ENCODE measurements at places on chromosomes 1 and 21.

GRCh38 chr1:40673452-40673851 is 8.0 kb upstream of the RIMS3 start:
- DNase-seq = no peak

GRCh38 chr1:174713796-174714195 is 266.0 kb downstream of the GPR52 start:
- no peak for DNase-seq

DNA sequence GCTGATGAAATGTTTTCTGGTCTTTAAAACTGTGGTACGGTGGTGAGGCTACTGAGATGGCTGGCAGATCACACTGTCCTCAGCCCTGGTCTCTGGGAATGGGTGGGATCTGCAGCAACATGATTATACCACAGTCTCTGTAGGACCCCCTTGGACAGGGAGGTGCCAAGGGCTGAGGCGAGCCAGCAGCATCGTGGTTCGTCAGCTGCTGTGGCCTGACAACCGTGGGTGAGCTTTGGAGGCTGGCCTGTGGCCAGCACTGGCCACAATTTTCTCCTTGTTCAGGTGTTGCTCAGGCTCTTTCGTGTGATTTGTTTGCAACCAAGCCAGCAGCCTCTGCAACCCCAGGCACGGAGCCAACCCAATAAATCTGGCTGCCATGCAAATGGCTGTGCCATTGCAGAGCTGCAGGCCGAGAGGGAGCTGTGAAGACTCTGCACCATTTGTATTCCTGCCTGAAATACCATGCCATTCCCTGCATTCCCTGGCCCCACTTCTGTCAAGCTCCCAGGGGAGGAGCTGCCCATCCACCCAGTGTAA is 70.9 kb downstream of the PCP4 start:
- no peak for DNase-seq

- no peak for DNase-seq
These were observed 247.9 kb downstream of the GRIK1 start for GRCh38 chr21:29691616-29692491.

DNA sequence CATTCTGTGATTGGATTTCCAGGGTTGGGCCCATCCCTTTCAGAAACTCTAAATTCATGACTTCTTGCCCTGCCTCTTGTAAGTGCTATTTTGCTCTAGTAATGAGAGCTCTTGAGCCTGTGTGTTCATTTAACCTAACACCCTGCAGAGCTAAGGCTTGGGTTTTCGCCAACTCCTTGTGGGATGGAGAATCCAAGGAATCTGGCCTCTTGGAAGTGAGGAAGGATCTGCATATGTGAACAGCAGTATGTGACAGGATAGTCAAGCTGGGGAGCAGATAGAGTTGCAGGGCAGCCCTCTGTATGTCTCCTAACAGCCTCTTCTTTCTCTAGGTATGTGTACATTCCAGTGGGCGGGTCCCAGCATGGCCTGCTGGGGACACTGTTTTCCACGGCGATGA is 258.9 kb downstream of the HHAT start:
- DNase-seq = no peak

DNA sequence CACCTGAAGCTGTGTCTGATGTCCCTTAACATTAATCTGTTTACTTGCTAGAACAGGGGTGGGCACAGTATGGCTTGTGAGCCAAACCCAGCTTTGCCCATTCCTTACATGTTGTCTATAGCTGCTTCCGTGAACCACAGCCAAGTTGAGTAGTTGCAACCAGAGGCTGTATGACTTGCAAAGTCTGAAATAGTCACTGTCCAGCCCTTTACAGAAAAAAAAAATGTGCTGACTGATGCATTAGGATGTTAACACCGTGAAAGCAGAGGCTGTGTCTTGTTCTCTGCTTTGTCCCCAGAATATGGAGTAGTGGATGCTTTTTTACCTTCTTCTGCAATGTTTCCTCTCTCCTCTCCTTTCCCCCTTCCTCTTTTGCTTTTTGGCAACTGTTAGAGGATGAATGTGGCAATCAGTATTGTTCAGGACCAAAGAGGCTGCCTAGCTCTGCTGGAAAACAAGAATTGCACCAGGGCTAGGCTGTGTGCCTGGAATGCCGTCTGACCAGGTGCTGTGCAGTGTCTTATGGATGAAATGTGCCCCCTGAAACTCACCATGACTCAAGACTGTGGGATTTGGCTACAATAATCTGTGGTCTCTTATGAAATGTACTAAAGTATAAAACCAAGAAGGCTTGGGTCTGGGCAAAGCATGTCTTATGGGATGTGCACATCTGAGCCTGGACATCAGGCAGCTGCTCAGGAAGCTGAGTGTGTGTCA is 79.6 kb upstream of the GCLM start:
- peak; percentile 20 for DNase-seq

DNA sequence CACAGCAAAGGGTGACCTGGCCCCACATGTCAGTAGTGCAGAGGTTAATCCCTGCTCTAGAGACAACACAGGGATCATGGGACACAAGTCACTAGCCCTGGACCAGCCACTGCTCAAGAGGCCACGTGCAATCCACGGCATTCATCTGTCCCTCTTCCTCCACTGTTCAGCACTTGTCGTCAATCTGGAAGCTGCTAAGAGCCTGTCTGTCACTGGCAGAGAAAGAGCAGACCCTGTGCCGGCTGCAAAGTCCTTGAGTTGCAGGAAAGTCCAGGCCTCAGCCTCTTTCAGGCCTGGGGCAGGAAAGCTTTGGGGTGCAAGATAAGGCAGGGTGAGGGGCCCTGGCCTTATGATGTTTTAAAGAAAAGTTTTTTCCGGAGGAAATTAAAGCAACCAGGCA is 16.7 kb downstream of the CELA2B start:
- DNase-seq = no peak

DNA sequence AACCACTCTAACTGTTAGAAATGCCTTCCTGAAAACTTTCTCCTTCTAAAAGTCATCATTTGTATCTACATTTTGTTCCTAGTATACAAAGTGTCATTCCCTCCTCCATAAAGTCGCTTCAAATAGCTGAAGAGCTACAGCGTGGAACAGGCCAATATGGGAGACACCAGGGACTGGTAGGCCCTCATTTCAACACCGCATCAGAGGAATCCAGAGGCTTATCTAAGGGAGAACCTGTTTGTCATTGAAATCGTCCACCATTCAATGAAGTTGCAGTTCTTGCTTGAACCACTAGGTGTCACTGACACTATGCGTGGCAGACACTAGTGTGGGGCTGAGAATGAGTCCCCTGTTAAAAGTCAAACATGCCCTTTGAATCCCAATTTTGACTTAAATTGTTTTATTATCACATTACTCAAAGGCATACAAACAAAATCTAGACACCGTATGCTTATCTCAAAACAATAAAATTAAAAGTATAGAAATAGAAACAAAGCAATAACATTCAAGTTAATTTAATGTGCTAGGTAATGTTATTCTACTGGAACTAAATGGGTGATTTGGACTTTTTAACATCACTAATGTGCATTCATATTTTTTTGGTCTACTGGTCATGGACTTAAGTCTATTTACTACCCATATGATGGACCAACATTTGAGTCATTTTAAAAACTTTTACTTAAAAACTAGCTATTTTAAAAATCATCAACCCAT is 182.3 kb downstream of the FCRL5 start:
- DNase-seq = peak; percentile 12

DNA sequence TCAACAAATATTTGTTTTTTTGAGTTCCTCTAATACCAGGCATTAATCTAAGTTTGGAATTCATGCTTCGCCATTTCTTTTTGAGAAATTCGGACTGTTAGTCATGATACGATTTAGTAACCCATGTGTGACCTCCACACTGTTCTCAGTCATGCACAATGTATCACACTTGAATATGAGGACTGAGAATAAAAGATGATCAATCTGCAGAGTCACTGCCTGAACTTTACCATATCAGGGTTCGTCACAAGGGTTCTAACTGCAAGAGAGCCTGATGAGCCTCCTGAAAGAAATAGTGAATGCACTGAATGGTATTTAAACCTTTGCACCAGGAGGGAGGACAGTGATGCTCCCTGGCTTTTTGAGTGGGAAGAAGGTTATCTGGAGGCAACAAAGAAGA is 10.9 kb upstream of the FASLG start:
- no peak for DNase-seq

GRCh38 chr1:231232870-231233734 is 7.9 kb upstream of the GNPAT start:
- no peak for DNase-seq

- DNase-seq = no peak
These were observed 107.2 kb upstream of the EDEM3 start for GRCh38 chr1:184861755-184862336.

DNA sequence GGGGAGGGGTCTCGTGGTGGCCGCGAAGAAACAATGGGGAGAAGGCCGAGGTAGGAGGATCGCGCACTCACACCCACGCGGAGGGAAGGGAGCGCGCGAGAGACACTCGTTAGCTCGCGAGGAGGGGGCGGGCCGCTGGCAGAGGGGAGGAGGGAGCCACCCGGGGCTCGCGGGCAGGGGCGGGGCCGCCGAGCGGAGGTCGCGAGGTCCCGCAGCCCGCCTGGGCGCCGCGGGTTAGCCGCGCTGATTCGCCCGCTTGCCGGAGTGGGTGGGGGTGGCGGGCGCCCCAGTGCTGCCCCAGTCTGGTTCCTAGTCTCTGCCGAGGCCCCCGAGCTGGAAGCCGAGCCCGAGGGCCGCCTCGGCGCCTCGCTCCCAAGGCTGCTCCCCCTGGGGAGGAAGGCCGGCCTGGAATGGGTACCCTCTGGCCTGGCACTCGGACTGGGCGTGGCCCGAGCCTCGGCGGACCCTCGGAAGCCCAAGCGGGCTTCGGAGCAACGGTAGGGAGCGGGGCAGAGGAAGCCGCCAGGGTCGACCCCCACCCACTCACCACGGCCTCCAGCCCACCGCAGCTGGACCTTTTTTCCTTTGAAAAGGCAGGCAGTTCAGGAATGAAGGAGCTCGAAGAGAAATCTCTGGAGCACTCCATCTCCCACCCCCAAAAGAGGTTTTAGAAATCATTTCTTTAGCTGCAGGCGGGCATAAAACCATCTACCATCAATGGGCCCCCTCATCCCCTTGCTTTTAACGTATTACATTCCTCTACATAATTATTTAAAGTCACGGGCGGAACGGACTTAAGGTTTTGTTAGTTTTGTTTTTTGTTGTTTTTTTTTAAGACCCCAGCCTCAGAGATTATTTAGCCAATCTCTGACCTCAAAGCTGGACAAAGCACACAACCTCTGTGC is 722 bp upstream of the TUT4 start:
- peak; percentile 66 for DNase-seq

DNA sequence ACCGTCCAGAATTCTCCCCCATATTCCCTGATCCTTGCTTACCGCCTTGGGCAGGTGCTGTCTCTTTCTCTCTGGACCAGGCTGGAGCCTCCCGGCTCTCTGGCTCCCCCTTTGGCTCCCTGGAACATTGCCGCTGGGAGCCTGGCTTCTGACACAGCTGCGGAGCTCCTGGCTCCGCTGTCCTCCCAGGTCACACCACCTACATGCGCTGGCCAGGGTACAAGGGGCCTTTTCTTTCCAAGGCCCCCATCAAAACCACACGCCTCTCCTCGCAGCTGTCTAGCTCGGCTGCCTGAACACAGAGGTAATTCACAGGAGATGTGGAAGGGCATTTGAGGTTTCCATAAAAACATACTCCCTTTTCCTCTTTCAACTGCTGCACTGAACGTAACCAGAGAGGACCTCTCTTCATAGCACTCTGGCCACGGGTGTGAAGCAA is 7.5 kb upstream of the ZNF648 start:
- no peak for DNase-seq

GRCh38 chr1:228488818-228489674 is 1.9 kb downstream of the RNF187 start:
- no peak for DNase-seq

GRCh38 chr1:35718492-35719336 is at the start of gene C1orf216:
Gene C1orf216 (minus strand): TSS chr1:35718884. CDS start chr1:35716321, 2,563 bp downstream.
- peak; percentile 62 for DNase-seq

DNA sequence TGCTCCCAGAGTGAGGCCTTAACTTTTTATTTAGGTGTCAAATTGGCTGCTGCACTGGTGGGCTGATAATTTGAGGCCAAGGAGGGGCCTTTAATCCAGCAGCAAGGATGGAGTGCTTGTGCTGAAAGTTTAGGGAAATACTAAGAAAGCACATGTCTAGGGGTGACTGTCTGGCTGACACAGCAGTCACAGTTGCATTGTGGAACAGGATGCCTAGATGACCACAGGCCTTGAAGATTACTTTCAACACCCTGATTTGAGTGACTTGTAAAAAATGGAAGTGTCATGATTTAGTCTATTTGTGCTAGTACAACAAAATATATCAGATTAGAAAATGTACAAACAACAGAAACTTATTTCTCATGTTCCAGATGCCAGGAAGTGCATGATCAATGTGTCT is 57.7 kb downstream of the ZNF697 start:
- DNase-seq = no peak

- DNase-seq = no peak
These were observed 13.5 kb downstream of the TNFRSF1B start for GRCh38 chr1:12180315-12180714.

GRCh38 chr1:3924825-3925220 is 24.8 kb upstream of the C1orf174 start:
- no peak for DNase-seq

DNA sequence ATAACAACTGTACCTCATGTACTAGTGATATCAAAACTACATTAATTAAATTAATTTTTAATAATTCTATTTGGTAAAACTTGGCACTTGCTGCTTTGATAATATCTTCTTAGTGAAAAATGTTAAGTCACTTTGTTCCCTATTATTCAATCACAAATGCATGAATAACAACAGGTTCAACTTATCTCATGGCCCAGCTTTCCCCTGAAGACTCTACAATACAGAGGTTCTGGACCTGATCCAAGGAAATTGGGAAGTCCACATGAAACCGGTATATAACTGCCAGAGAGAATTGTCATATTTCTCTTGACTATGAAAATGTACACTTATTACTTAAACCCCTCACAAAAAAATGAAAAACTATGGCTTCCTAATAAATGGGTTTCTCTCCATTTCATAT is 33.9 kb upstream of the PTPRC start:
- no peak for DNase-seq

GRCh38 chr21:43611598-43612369 is 47.5 kb downstream of the HSF2BP start:
- peak; percentile 72 for DNase-seq

DNA sequence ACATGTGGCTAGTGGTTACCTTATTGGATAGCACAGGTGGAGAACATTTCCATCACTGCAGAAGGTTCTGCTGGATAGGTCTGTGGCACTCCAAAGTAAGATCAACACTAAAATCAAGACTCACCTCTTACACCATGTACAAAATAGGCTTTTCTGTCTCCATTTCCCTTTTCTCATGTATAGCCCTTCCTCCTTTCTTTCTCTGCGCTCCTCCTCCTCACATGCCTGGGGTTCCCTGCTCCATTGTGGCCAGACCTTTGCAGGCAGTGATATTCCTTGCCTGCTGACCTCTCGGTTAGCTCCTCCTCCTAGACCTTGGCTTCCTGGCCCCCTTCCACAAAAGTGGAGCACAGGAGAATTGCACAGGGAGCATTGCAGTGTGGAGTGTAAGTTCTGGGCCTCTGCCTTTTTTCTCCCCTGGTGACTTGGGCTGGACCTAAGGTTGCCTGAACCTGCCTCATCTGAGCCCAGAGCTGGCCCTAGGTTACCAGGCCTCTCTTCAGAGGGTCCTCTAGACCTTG is 33.2 kb upstream of the RBM15 start:
- DNase-seq = no peak

GRCh38 chr21:39452970-39453342 is 1.2 kb downstream of the SH3BGR start:
- no peak for DNase-seq
